ENCODE measurements at places on chromosomes 13 and 19.

- DNase-seq: no peak
These were observed 729 bp downstream of the STK11 start for GRCh38 chr19:1206150-1206863.

DNA sequence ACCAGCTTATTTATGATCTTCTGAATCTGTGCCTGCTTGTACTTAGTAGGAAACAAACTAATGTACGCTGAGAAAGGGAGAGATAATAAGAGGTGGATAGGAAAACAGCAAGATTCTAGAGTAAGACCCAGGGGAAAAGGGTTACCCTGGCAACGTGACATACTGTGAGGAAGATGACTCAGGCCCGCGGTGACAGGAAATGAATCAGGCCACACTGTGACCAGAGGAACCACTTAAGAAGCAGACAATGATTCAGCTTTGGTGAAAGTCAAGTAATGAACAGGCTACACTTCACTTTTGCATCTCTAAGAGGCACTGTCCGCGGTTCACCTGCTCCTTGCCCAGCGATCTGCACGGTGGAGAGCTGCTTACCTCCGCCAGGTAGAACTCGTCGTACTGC is 158.2 kb downstream of the NALCN start:
- DNase-seq: no peak

GRCh38 chr19:29386970-29387369 is 138.8 kb upstream of the VSTM2B start:
- no peak for DNase-seq

DNA sequence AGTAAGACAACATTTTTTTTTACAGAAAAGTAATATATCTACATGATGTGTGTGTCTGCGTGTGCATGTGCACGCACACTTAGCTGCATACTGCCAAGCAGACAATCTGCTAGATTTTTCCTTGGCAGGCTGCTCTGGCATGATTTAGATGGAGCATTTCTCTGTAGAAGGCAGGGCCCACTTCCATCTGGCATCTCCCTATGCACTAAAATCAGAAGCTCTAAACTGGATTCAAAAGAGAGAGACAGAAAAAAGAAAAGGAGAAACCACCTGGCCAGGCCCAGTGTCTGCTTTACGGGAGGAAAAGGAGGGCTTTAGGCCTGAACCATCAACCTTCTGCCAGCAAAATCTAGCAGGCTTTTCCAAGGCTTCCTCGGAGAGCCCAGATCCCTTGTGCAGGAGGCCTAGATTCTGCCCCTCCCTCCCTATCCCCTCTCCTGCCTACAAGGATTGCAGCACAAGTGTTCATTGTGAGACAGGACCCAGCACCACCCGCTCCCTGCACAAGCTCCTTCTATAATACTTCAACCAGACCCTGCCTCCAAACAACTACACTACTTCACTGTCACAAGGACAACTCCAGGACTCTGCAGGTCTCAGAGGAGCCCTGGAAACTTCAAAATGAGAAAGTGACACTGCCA is 99.3 kb downstream of the DOCK9 start:
- DNase-seq: no peak

Measured in left forelimb (tissue), 1 donor.